Suprapubic skin (tissue), 4 donors: ENCODE measurements at places on chromosomes 12 and 14. TPM values are rescaled to one million over a fixed set of nuclear protein-coding genes. Genes with fewer than 3 reads are reported as not detected.
A peak's percentile ranks its signal among the peaks of the same experiment; 100 is the strongest.

The NXPH4 gene
- total RNA-seq: 7.1 TPM

DNA sequence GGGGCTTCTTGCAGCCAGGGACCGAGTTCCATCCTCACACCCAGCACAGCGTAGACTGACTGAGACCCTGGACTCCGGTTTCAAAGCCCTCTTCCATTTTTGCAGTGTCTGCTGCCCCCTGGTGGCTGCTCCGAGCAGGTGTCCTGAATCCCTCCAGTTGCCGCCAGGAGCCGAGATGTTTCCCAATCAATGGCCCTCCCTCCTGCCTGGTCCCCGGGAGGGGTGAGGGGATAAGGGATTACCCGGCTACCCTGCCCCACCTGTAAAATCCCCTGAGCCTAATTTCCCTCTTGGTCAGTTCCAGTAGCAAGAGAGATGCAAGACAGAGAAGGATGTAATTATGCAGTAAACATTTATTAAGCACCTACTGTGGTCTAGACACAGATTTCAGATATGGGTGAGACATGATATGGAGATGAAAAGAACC lies 55.0 kb downstream of the PHETA1 start:
- peak; percentile 77 for DNase-seq

GRCh38 chr14:76330411-76331327 lies 45.3 kb upstream of the ESRRB start:
- DNase-seq: no peak

The RECQL gene
- total RNA-seq: 22.0 TPM

The MOK gene
- total RNA-seq: 25.4 TPM

GRCh38 chr14:51337520-51337919 lies 97.5 kb downstream of the TMX1 start:
- no peak for DNase-seq

- DNase-seq: no peak
Measured at GRCh38 chr14:75886636-75887348, 95.0 kb downstream of the TGFB3 start.

DNA sequence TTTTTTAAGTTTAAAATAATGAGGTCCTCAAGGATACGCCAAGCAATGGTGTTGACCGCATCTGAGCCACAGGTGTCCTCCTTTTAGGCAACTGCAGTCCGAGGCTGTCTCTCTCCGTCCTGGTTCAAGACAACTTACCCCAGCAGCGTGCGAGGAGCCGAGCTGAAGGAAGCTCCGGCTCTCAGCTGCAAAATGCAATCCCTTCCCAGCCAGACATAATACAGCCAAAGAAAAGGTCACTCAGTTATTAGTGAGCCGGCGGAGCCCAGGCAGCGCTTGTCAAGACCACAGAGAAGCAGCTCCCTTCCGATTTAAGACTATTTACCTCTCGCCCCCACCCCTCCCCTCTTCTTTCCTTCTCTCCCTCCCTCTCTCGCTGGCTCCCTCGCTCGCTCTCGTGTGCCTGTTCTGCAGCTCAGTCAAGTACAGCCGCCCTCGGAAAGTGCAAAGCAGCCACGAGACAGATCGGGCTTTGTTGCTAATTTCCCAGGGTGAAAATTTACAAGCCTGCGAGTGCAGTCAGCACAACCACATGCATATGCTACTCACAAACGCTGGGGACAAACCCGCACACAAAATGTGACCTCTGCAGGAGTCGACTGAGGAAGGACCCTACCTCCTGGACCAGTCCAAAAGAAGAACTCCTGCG lies 363 bp upstream of the LMO3 start:
- no peak for DNase-seq

The VRTN gene
- total RNA-seq: 0.21 TPM

The LYZ gene
- total RNA-seq: 2.5 TPM

DNA sequence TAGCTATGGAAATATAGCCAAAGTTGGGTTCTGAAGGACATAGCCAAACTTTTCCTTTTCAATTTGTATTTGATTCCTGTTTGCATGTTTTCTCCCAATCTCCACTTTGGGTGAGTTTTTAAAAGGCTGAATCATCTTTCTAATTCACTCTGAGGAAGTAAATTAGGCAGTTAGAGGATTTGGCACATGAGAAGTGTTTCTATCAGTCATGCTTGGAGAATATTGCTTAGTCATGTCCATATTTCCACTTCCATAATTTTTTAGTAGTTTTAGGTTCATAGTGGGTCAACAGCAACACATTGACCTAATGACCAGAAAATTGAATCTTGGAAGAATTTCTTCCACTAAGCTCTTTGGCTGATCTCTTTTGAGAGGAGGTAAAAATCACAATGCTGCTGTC lies 21.8 kb downstream of the IRAK3 start:
- no peak for DNase-seq

The EPYC gene
- not detected for total RNA-seq

GRCh38 chr12:6774499-6775062 lies 2.3 kb downstream of the LAG3 start:
- no peak for DNase-seq

GRCh38 chr12:85923767-85924331 lies 49.8 kb downstream of the NTS start:
- no peak for DNase-seq

DNA sequence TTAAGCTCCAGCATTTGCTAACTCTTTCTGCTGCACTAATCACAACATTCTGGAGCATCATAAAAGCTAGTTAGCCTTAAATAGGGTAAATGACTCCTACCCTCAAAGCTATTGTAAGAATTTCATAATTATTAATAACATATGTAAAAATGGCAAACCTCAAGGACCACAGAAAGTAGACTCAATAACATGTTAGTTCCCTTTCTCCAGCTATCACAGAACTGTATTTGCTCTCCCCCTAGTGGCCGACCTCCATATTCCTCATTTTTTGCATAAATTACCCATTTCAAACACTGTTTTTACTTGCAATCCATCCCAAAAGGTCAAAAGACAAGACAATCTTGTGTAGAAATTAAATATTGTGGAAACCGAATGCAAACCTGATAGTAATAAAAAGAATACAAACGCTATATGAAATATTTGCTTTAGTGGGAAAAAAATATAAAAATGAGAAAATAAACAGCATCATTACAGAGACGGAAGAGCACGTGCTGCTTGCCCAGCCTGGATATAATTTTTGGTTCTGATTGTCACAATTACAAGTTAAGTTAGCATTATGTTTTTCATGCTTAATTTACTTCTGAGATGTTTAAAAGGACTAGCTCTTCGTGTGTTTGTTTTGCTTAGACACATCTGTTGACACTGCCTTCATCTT lies 97.9 kb downstream of the RERGL start:
- DNase-seq: no peak

DNA sequence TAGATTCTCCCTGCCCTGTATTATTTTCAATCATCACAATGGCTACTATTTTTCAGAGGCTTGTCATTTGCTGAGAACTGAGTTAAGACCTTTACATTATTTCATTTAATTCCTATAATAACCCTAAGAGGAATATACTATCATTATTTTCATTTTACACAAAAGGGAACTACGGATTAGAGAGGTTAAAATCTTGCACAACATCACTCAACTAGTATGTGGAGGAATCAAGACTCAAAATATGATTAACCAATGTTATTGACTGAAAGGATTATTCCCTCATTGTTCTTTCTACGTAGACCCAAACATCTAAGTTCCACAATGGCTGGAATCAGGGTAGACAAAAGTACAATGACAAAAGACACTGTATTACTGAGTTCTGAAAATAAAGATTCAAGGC lies 45.0 kb downstream of the GPR65 start:
- DNase-seq: no peak

- DNase-seq: no peak
Measured at GRCh38 chr12:93514853-93515252, 47.5 kb downstream of the MRPL42 start.

DNA sequence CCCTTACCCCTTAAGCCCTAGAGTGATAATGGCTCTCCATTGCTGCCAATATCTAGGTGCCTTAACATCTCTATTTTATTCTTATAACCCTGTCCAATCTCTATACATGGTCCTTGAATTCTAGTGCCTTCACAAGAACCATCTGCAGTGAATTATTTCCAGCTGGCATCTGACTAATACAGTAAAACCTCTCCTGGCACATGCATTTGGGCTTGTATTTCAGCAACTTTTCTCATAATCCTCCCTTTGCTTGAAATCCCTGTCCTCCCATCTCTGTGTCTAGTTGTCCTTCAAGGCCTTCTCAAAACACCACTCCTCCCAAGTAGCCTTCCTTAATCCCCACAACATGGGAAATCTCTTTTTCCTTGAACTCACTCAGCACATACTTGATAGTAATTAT lies 14.2 kb upstream of the HMGA2 start:
- DNase-seq: no peak

DNA sequence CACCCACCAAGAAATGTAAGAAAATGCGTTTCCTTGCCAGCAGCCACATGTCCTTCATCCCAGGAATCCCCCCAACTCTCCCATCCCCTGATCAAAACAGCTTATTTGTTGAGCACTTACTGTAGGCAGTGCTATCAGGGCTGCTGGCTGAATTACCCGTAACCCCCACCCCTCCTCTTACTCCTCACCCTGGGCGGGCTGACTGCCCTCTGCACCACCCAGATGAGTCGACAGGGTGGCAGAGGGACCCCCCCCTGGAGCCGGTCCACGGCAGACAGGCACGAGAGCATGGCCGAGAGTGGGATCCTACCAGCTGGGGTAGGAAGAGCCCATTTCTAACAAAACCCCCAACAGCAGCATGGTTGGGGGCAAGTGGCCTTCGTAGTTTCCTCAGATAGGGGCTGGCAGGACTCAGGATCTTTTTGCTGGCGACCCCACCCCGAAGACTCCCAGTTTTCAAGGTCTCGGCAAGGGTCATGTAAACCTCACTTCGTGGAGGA lies 1.1 kb upstream of the RHOF start:
- peak; percentile 77 for DNase-seq

GRCh38 chr12:1827826-1828805 lies 7.8 kb downstream of the LRTM2 start:
- DNase-seq: no peak

DNA sequence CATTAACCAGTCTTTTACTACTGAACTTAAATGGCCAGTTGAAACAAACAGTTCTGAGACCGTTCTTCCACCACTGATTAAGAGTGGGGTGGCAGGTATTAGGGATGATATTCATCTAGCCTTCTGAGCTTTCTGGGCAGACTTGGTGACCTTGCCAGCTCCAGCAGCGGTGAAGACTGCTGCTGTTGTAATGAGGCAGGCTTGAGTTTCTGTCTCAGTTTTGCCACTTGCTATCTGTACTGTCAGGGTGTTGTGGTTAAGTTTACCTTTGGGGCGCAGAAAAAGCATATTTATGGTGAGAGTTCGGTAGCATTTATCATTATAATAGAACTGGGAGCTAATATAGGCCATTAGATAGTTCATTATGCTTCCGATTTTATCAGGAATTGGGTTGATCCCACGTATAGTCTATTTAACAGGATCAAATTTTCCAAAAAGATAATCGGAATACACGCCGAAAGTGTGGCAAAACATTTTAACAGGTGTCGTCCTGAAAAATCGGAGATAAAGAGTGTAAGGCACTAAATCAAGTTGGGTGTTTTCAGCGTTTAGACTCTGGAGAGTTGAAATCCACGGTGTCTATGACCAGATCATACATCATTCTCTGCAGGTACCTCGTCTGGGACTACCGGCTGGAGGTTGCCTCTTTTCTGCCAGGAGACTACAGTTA lies 688 bp upstream of the NECAP1 start:
- DNase-seq: no peak
